Endothelial cell of umbilical vein (primary cell): ENCODE measurements at places on chromosomes 12 and 14. TPM values are rescaled to one million over a fixed set of nuclear protein-coding genes. Genes with fewer than 3 reads are reported as not detected.

Gene NINJ2
- 0.75 and 1.4 TPM in 2 replicates for total RNA-seq

Gene MYBPC1
- not detected in 2 replicates for total RNA-seq

Gene C12orf54
- total RNA-seq, result not detected in 2 replicates

DNA sequence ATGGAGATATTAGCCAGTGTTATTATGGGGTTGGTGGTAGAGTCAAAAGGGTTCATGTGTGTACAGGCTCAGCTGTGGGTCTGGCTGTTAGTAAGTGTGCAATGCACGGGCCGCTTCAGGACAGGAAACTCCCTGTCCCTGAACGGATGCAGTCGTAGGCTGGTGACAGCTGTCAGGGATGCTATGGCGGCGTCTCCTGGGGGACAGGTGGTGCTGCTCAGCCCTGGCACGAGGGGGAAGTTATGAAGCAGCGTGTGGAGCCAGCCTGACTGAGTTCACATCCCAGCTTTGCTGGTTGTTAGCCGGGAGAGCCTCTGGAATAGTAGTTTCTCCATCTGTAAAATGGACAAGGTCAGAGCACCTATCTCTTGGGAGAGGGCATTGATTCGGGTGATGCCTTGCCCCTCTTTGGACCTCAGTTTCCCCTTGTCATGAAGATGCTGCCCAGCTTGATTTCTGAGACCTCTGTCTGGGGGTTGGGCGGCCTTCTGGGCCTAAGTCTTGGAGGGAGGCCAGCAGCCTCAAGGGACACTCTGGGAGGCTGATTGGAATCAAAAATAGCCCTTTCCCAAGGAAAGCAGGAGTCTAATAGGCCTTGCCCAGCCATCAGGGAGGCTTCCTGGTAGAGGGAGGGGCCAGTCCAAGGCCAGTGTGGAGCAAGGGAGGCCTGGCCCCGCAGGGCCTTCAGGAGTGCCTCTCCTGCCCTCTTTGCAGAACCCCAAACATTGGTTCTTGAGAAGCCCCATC, 7.1 kb downstream of the ASB2 start:
- H3K4me3 ChIP-seq, result no peak overlapping the region
- no peak for DNase-seq
- no peaks in the 10 kb centered on the region for H3K4me1 ChIP-seq
- H3K27ac ChIP-seq, result no peak overlapping the region

GRCh38 chr12:72089678-72090077, 151.0 kb downstream of the TPH2 start:
- H3K27ac ChIP-seq, result no peak overlapping the region
- no peak overlapping the region for H3K4me3 ChIP-seq
- no peaks in the 10 kb centered on the region for H3K27me3 ChIP-seq

- no peaks in the 10 kb centered on the region for H3K4me1 ChIP-seq
- no peak overlapping the region for H3K4me3 ChIP-seq
- no peaks in the 10 kb centered on the region for H3K36me3 ChIP-seq
- no peaks in the 10 kb centered on the region for H3K27me3 ChIP-seq
- no peak overlapping the region for H3K27ac ChIP-seq
Measured at GRCh38 chr12:93813972-93814821, 137.0 kb downstream of the CRADD start.

- peak; percentile 57 for DNase-seq
- H3K27ac ChIP-seq, result peak overlapping the region; percentile 12
- no peak overlapping the region for H3K4me3 ChIP-seq
- no peaks in the 10 kb centered on the region for H3K27me3 ChIP-seq
- no peaks in the 10 kb centered on the region for H3K36me3 ChIP-seq
- peaks cover 6% of the 10 kb centered on the region for H3K4me1 ChIP-seq
Measured at GRCh38 chr14:89000007-89000942, 175.8 kb downstream of the TTC8 start.

DNA sequence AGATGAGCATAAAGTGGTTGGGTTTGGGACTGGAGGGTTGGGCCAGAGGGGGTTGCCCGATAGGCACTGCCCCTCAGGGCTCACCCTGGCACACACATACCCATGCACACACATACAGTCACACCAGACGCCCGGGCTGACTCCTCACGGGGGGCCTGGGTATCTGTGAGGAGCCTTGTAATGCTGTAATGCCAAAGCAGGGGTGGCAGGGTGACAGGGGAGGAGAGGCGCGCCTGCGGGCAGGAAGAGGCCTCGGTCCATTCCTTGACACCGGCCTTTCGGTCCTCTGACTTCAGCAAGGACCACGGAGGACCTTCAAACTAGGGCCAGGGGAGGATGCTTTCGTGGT, 375 bp downstream of the FAIM2 start:
- peaks cover 2% of the 10 kb centered on the region for H3K27me3 ChIP-seq
- no peak for DNase-seq
- no peak overlapping the region for H3K4me3 ChIP-seq
- H3K4me1 ChIP-seq, result no peaks in the 10 kb centered on the region
- no peak overlapping the region for H3K27ac ChIP-seq
